ENCODE measurements at places on chromosomes 3 and 15. TPM values are rescaled to one million over a fixed set of nuclear protein-coding genes. Genes with fewer than 3 reads are reported as not detected.

The EPB42 gene
- total RNA-seq, result 0.31 TPM

The PPP1R14D gene
- not detected for total RNA-seq

The KLHL40 gene
- not detected for total RNA-seq

The PPARG gene
- 1.3 TPM for total RNA-seq

The CCNB2 gene
- 9.7 TPM for total RNA-seq

The CLDN18 gene
- not detected for total RNA-seq

The MAPKBP1 gene
- total RNA-seq, result 102 TPM

The GOLGA8G gene
- total RNA-seq, result not detected

The STXBP5L gene
- total RNA-seq, result 27.2 TPM

The ZNF662 gene
- total RNA-seq, result 35.7 TPM

The CKMT1A gene
- total RNA-seq, result 12.2 TPM

The GPR171 gene
- total RNA-seq, result not detected

The CHRD gene
- 12.5 TPM for total RNA-seq

The EPHA3 gene
- 208 TPM for total RNA-seq

The GOLGA8J gene
- total RNA-seq, result not detected

The ZNF80 gene
- total RNA-seq, result not detected

The GOLGA6D gene
- total RNA-seq, result not detected

The GABRB3 gene
- total RNA-seq, result 135 TPM

The NR1I2 gene
- 0.63 TPM for total RNA-seq

The TMEM202 gene
- not detected for total RNA-seq

The RAF1 gene
- 316 TPM for total RNA-seq

The LARP6 gene
- total RNA-seq, result 17.5 TPM

The GALNT15 gene
- total RNA-seq, result 5.0 TPM

Measured in parietal lobe (tissue), 2 donors.